ENCODE measurements at places on chromosomes 1 and 21.

DNA sequence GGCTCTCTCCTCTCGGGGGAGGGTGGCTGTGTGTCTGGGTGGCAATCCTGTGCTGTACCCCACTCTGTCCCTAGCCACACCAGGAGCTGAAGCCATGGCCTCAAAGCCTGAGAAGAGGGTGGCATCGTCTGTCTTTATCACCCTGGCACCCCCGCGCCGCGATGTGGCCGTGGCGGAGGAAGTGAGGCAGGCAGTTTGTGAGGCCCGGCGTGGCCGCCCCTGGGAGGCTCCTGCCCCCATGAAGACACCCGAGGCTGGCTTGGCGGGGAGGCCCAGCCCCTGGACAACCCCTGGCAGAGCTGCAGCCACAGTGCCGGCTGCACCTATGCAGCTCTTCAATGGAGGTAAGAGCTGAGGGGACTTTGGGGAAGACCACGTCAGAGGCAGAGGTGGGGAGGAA is 6.3 kb downstream of the FBLIM1 start:
- DNase-seq: no peak

DNA sequence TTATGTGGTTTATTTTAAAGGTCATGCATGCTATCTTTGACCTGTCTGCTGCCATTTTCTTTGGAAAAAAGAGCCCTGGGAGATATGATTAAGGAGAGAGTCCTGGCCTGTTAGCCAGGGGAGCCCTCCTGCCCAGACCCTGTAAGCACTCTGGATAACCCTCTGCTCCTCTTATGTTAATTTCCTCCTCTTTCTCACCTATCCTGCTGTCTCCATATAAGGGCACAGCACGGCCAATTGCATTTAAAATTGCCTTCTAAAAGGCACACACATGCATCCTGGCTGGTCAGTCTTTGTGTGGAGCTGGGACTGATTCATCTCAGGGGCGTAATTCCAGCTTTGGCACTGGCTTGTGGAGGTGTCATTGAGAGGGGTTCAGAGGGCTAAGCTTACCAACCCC is 158.9 kb downstream of the ST6GALNAC5 start:
- DNase-seq: no peak

DNA sequence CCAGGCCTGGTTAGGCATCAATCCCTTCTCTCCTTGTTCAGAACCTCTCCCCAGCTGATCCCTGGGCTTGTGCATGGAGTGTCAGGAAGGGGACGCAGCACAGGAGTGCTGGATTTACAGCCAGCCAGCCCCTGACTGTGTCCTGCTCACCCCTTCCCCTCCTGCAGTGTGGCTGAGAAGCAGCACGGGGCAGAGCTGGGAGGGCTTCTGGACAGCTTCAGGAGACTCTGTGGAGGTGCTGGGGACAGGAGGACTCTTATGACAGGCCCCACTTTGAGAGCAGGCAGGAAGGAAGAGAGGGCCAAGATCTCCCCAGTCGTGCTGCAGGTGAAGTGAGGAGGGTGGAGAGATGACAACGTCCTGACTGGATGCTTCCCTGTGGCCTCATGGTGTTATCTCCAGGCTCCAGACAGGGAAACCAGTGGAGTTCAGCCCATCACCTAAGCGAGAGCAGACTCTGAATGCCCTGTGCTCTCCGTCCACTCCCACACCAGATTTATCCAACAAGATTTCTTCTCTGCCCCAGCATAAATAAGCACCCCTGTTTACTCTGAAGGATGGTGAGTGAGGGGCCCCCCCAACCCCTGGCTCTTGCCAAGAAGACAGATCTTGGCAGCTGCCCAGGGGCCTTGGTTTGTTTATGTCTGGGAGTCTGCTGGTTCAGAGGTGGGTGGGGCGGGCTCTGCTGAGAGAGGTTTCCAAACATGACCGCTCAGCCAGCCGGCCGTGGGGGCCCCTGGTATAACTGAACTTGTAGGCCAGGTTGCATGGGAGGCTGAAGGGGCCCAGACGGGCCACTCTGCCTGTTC is 21.3 kb downstream of the TMCC2 start:
- peak; percentile 75 for DNase-seq

GRCh38 chr1:83065952-83066727 is 932.8 kb downstream of the TTLL7 start:
- DNase-seq: no peak

GRCh38 chr1:53446051-53446450 is 13.1 kb upstream of the DMRTB1 start:
- no peak for DNase-seq

DNA sequence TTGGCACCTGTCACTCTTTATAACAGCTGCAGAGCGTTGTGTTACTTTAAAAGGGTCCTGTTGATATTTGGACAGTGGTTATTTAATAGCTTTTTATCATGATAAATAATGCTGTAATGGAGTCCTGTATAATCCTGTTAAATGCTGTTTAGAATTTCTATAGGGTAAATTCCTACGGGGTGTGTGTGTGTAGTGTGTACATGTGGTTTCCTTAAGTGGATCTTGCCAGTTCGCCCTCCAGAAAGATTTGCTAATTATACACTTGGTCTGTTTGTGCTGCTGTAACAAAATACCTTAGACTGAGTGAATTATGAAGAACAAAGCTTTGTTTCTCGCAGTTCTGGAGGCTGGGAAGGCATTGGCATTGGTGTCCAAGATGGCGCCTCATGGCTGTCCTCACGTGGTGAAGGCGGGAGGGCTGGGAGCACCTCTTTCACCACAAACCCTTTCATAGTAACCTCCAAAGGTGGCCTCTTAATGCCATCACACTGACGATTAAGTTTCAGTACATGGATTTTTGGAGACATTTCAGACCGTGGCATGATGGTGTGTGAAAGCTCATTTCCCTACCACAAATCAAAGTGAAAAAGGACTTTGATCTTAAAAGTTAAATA is 11.2 kb downstream of the PRMT2 start:
- no peak for DNase-seq

DNA sequence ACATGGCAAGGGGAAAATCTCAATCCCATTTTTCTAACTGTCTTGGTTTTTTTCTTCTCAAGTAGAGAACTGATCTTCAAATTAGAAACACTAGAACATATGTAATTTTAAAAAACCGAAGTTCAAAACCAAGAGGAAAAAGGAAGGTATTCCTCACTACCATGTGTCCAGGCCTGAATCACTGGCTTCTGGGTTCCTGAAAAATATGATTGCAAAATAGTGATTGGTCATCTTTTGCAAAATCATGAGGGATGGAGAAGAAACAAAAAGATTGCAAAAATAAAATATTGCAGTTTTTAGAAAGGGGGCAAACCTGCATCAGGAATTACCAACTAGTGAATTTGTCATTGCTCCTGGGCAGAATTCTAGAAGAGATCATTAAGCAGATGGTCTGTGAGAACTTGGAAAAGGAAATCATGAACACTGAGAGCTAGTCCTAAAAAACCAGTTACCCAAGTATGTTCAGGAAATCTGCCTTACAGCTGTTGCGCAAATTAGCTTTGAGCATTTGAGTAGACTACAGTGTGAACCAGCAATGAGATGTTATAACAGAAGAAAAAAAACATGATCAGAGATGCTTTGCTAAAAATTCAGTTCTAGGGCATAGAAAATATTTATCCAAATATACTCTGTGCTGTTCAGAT is 49.4 kb downstream of the SPATA46 start:
- DNase-seq: no peak

DNA sequence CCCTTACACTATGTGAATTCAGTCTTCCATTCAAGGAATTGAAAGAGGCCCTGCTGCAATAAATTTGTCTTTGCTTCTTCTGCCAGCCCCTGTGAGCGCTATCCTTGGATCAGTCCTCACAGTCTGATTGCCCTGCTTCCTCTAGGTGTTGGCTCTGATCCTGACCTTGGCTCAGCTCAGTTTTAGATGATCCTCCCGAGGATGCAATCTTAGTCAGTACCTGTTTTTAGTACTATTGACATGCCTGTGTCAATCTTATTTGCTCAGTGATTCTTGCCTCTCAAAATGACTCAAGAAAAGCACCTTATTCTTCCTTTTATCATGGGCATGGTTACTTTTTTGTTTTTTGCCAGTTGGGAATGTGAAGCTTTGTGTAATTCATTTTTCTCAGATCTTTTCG is 101.4 kb upstream of the KCNK1 start:
- no peak for DNase-seq

- no peak for DNase-seq
Observed at GRCh38 chr1:168190403-168190802, 11.6 kb downstream of the TIPRL start.

GRCh38 chr1:38084700-38085099 is 38.1 kb upstream of the POU3F1 start:
- DNase-seq: no peak

- no peak for DNase-seq
Observed at GRCh38 chr1:3237994-3238702, 169.1 kb downstream of the PRDM16 start.

DNA sequence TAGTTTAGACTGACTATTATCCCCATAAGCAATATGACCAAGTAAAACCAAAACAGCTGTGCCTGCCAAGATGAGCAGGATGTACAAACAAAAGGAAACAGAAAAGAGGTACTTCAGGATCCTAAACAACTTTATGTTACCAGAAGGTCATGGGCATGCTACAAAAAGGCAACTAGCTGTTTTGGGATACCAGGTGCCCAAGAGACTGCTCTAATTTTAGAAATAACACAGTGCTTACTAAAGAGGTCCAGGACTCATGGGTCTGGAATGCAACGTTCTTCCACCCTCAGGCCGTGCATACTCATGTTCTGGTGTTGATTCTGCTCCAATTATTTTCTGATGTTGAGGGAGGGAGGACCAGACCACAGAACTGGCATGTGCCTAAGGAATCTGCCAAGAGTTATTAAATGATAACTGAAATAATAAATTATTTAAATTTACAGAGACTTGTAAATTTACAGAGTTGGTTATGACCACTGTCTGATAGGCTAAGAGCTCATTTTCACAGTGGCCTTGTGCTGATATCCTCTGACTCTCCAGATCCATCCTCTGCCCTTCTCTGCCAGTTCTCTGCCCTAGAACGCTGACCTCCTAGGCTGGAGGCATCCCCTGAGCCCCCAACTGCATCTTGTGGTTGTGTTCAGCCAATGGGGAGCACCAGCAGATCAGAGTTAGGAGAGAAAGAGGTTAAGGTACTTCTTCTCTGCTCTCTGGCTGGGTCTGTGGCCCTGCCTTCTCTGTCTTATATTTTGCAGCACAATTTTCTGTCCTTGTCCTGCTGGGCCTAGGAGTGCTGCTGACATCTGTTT is 37.7 kb upstream of the BCL10 start:
- peak; percentile 96 for DNase-seq

DNA sequence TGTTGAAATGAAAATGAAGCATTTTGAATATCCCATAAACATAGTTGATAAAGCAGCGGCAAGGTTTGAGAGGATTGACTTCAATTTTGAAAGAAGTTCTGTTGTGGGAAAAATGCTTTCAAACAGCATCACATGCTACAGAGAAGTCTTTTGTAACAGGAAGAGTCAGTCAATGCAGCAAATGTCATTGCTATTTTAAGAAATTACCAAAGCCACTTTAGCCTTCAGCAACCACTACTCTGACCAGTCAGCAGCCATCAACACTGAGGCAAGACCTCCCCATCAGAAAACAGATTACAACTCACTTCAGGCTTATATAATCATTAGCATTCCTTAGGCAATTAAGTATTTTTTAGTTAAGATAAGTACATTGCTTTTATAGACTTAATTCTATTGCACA is 33.8 kb upstream of the FCRL3 start:
- DNase-seq: no peak

GRCh38 chr21:45370575-45370974 is 34.4 kb upstream of the COL18A1 start:
- no peak for DNase-seq

DNA sequence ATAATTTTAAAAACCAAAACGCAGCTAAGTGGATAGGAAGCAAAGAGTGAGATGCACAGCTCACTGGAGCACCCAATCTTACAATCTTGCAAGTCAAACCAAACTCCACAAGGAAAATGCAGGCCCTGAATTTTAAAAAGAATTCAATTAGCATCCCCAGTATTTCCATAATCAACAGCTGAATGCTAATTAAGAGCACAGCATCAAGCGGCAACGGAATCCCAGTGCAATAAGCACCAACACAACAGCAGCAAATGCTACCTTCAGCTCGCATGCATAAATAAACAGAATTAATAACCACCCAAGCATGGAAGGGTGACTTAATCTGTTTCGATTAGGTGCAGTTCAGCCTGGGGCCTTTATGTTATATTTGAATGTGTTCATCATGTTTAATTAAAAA is 142.9 kb downstream of the SLC45A1 start:
- DNase-seq: no peak

DNA sequence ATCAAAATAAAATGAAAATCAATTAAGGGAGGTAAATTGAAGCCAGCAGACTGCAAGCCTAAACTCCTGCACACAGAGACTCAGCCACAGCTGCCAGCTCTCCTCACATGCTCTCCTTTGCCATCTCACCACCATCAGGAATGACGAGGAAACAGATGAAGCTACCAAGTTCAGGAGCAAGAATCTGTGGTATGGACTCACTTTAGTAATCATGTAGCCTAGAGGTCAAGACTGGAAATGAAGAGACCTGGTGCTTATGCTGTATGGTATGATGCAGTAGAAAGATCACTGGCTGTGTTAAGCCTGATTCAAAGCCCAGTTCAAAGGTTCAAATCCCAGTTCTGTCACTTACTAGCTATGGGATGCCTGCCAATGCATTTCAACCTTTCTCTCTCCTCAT is 78.9 kb upstream of the CAMK1G start:
- DNase-seq: no peak

DNA sequence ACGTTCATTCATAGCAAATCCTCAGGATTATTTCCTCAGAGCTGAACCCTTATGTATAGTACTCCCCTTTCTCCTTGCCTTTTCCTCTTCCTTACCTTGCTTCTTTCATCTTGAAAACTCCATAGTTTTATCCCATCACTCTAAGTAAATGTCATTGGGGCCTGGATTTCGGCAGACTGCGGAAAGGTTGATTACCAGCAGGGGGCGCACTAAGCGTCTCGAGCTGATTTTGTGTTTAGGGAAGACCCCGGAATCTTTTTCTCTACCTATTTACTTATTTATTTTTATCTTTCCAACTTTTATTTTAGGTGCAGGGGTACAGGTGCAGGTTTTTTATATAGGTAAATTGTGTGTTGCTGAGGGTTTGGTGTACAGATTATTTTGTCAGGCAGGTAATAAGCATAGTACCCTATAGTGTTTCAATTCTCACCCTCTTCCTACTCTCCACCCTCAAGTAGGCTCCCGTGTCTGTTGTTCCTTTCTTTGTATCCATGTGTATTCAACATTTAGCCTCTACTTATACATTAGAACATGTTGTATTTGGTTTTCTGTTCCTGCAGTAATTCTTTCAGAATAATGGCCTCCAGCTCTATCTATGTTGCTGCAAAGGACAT is 11.4 kb upstream of the MTARC1 start:
- no peak for DNase-seq
